ENCODE measurements at places on chromosomes 13 and 19. TPM values are rescaled to one million over a fixed set of nuclear protein-coding genes. Genes with fewer than 3 reads are reported as not detected.
A peak's percentile ranks its signal among the peaks of the same experiment; 100 is the strongest.

GRK1 gene
- not detected for polyA plus RNA-seq

GSX1 gene
- polyA plus RNA-seq, result not detected

BRD4 gene
- polyA plus RNA-seq, result 18.6 TPM

GAPDHS gene
- polyA plus RNA-seq, result not detected

WDR87 gene
- not detected for polyA plus RNA-seq

MIER2 gene
- polyA plus RNA-seq, result 28.6 TPM

GRCh38 chr13:65605396-65605795, 1624.7 kb downstream of the PCDH9 start:
- DNase-seq, result no peak

DNA sequence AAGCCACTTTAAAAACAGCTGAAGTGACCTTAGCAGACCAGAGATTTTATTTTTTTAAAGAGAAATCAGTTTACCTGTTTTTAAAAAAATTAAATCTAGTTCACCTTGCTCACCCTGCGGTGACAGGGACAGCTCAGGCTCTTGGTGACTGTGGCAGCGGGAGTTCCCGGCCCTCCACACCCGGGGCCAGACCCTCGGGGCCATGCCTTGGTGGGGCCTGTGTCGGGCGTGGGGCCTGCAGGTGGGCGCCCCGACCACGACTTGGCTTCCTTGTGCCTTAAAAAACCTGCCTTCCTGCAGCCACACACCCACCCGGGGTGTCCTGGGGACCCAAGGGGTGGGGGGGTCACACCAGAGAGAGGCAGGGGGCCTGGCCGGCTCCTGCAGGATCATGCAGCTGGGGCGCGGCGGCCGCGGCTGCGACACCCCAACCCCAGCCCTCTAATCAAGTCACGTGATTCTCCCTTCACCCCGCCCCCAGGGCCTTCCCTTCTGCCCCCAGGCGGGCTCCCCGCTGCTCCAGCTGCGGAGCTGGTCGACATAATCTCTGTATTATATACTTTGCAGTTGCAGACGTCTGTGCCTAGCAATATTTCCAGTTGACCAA, 10.8 kb downstream of the PLPPR3 start:
- no peak for DNase-seq

- no peak for DNase-seq
These were observed 3.6 kb downstream of the SOHLH2 start for GRCh38 chr13:36210738-36211137.

DNA sequence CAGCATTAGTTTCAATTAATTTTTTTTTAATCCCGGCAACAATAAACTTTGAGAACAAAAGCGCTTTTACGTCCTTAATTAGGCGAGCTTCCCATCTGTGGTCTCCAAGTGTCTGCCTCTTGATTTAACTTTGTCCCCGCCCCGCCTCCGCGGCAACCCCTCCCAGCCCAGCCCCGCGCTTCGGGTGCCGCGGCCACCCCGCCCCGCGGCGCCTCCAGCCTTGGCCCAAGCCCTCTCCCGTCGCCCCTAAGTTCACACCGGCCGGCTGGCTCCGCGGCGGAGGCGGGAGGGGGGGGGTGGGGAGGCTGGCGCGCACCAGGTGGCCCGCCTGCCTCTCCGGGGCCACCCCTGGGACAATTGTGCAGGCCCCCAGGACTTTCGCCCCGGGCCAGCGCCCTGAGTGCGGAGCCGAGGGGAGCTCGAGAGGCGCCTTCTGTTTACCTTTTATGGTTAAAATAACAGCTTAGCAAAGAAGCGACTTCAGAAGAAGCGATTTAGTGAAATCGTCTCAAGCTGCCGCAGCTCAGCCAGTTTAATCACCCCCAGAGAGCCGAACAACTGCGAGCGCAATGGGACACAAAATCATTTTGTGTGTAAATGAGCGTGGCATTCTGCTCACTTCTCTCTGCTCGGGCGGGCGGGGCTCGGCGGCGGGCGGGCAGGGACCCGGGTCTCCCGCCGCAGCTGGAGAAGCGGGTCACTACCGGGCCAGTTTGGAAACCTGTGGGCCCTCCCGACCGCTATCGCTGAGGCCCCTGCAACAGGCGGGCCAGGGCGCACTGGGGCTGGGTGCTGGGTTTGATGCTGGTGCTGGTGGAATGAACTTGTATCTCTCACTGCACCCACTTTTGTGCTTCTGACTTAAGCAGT, 1.4 kb downstream of the KCTD15 start:
- DNase-seq, result peak; percentile 54

- peak; percentile 91 for DNase-seq
These were observed at the start of gene WTIP for GRCh38 chr19:34480971-34481841. Gene WTIP, plus strand, starts transcription at chr19:34481758. Its CDS starts 217 bp downstream, at chr19:34481975.

- DNase-seq, result peak; percentile 15
These were observed 11.2 kb downstream of the CEBPA start for GRCh38 chr19:33290956-33291622.

DNA sequence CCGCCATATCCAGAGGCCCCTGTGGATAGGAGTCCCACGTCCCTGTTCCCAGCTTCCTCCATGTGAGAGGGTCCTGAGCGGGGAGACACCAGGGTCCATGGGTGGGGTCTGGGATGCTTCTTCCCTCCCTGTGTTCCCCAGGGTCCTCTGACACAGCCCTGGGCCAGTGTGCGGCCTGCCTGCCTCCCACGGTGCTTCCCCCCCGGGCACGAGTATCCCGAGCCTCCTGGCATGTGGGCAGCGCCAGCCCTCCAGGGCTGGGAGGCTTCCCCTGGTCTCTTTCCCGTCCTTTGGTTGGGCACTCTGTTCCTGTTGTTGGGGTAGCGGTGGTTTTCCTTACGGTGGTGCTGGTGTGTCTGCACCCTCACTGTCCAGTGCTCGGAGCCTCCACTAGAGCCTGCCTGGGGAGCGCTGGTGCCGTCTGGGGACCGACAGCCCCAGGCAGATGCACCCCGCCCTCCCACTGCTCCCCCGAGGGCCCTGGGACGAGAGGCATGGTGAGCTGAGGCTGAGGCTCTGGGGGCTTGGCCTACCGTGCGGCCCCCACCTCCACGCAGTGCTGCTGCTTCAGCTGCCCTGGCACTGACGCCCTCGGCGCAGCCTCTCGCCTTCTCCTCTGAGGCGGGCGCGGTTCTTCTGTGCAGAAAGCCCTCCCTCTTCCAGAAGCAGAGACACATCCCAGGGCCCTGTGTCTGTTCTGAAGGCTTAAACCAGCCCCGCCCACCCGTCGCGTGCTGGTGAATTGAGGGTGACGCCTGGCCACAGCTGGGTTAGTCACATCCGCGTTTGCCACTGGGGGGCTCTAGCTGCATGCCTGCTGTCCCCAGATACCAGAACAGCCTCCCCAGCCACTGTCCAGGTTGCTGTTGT, 27.9 kb downstream of the PLEKHJ1 start:
- DNase-seq, result peak; percentile 97

DNA sequence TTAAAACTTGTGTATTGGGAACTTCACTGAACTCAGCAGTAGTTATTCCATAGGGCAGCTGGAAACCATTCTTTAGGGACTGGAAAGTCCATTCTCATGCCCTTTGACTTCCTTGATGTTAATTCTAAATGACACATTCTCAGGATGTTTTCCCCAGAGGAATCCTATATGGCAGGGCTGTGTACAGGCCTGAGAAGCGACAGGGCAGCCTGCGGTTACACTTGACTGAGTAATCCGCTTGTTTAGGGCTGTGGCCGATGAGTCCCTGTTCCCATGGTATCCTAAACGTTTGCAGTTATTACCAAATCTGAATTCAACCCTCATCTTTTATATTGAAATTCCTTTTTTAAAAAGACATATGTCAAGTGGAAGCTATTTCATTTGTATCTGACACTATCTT, 83.5 kb downstream of the COL4A2 start:
- DNase-seq, result peak; percentile 80

- peak; percentile 20 for DNase-seq
These were observed 43.8 kb upstream of the GRTP1 start for GRCh38 chr13:113407531-113408393.

GRCh38 chr13:31043957-31044356, 111.5 kb downstream of the TEX26 start:
- peak; percentile 43 for DNase-seq

DNA sequence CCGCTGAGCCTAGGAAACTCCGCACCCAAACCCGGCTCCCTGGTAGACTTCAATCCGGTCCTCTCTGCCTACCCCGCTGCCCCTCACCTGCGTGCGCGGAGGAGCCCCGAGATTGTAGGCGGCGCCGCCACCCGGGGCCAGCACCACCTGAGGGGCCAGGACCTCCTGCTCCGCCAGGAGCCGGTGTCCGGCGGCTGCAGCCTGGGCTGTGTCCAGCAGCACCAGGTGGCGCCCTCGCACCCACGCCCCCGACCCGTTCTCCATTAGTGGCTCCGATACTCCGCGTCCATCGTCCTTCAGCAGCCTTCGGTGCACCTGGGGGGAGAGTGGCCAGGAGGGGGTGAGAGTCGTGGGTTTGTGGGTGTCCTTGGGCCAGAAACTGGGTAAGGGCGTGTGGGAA, 18.5 kb downstream of the MAN2B1 start:
- DNase-seq, result no peak

DNA sequence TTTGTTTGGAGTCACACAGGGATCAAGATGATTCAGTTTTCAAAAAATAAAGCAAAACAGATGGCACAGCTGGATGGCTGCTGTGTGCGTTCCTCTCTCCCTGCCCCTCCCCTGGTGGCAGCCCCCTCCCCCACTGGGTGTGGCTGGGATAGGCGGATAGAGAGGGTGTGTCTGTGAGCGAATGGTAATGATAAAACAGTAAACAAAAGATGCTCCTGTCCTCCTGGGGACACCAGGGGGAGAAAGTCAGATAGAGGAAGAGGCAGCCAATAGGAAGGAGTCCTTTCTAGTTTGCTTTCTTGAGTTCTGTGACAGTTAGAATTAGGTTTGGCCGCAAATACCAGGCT, 6.5 kb downstream of the TMEM255B start:
- DNase-seq, result peak; percentile 12
